ENCODE measurements at places on chromosomes 1 and 21. TPM values are rescaled to one million over a fixed set of nuclear protein-coding genes. Genes with fewer than 3 reads are reported as not detected.

Gene TMEM81
- total RNA-seq = 1.6 TPM

Gene NES
- 119 TPM for total RNA-seq

Gene EFNA3
- 0.66 TPM for total RNA-seq

Gene DCST2
- total RNA-seq = not detected

Gene PDZK1
- 0.92 TPM for total RNA-seq

Gene LCE6A
- not detected for total RNA-seq

Gene RIT1
- total RNA-seq = 32.8 TPM

Gene REN
- total RNA-seq = 0.27 TPM

Gene ARHGAP29
- 38.4 TPM for total RNA-seq

Gene TSACC
- 0.42 TPM for total RNA-seq

Gene SPRR5
- total RNA-seq = not detected

Gene SOX13
- total RNA-seq = 11.1 TPM

Gene PPFIA4
- 0.69 TPM for total RNA-seq

DNA sequence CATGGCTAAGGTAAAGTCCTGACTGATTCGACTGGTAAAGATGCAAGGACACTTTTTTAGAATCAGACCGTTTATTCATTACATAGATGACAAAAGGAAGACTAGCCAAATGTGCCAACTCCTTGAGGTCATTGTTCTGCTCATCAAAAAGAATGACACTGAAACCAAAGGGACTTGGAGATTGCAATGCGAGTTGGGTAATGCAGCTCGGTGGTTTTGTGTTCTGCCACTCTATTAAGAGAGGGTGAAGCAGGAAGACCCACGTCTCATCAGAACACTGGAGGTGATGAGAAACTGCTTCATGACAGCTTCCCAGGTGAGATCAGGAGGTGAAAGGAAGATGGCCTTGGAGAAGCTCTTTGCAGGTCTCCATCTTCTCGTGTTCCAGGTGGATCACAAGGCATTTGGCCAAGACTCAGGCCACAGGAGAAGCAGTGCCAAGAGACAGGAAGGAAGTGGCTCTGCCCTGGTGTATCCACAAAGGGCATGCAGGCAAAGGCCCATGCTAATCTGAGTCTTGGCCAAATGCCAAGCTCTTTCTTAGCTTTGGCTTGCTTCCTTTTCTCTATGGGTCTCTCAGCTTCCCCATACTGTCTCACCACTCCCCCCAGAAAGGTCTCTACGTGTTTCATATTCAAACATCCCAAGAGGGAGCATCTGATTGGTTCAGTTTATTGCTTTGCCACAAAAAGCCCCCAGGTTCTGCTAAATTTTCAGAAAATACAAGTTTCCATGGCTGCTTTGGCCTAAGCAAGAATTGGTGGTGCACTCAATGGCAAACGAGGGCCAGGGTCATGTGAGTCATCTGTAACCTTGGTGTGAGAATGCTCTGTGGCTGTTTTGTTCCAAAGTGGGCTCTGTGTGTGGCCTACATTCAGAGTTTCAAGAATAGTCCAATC lies 5.7 kb upstream of the CCT8 start:
- no peak for DNase-seq
- no peak overlapping the region for H3K4me3 ChIP-seq
- H3K36me3 ChIP-seq = no peaks in the 10 kb centered on the region
- peaks cover 62% of the 10 kb centered on the region for H3K4me1 ChIP-seq

GRCh38 chr1:145956781-145957442 lies 905 bp downstream of the LIX1L start:
- no peak for DNase-seq
- H3K4me3 ChIP-seq = peak overlapping the region; percentile 90
- peaks cover 74% of the 10 kb centered on the region for H3K4me1 ChIP-seq
- H3K27ac ChIP-seq = peak overlapping the region; percentile 81
- H3K36me3 ChIP-seq = peaks cover 12% of the 10 kb centered on the region

GRCh38 chr1:111648806-111649205 lies 29.2 kb downstream of the RAP1A start:
- H3K4me1 ChIP-seq = peaks cover 24% of the 10 kb centered on the region
- no peak overlapping the region for H3K27ac ChIP-seq
- no peak for DNase-seq
- peaks cover 10% of the 10 kb centered on the region for H3K36me3 ChIP-seq
- no peaks in the 10 kb centered on the region for H3K27me3 ChIP-seq

- H3K27me3 ChIP-seq = no peaks in the 10 kb centered on the region
- H3K36me3 ChIP-seq = no peaks in the 10 kb centered on the region
- DNase-seq = no peak
Measured at GRCh38 chr1:190608282-190608681, 130.6 kb upstream of the BRINP3 start.

GRCh38 chr1:61017651-61018050 lies 64.7 kb upstream of the NFIA start:
- H3K27me3 ChIP-seq = peaks cover 13% of the 10 kb centered on the region
- no peak overlapping the region for H3K27ac ChIP-seq
- H3K36me3 ChIP-seq = no peaks in the 10 kb centered on the region

GRCh38 chr1:39988618-39989343 lies 33.8 kb downstream of the MFSD2A start:
- peaks cover 3% of the 10 kb centered on the region for H3K27me3 ChIP-seq
- no peak overlapping the region for H3K27ac ChIP-seq
- peaks cover 22% of the 10 kb centered on the region for H3K4me1 ChIP-seq
- H3K36me3 ChIP-seq = no peaks in the 10 kb centered on the region

GRCh38 chr1:245500546-245500945 lies 345.8 kb downstream of the KIF26B start:
- DNase-seq = peak; percentile 82
- H3K4me3 ChIP-seq = no peak overlapping the region
- no peaks in the 10 kb centered on the region for H3K27me3 ChIP-seq
- H3K36me3 ChIP-seq = peaks cover 5% of the 10 kb centered on the region
- peaks cover 13% of the 10 kb centered on the region for H3K4me1 ChIP-seq
- H3K27ac ChIP-seq = peak overlapping the region; percentile 6

GRCh38 chr21:36697060-36697850 lies 1.7 kb upstream of the SIM2 start:
- no peak overlapping the region for H3K4me3 ChIP-seq
- H3K27ac ChIP-seq = no peak overlapping the region
- DNase-seq = no peak

DNA sequence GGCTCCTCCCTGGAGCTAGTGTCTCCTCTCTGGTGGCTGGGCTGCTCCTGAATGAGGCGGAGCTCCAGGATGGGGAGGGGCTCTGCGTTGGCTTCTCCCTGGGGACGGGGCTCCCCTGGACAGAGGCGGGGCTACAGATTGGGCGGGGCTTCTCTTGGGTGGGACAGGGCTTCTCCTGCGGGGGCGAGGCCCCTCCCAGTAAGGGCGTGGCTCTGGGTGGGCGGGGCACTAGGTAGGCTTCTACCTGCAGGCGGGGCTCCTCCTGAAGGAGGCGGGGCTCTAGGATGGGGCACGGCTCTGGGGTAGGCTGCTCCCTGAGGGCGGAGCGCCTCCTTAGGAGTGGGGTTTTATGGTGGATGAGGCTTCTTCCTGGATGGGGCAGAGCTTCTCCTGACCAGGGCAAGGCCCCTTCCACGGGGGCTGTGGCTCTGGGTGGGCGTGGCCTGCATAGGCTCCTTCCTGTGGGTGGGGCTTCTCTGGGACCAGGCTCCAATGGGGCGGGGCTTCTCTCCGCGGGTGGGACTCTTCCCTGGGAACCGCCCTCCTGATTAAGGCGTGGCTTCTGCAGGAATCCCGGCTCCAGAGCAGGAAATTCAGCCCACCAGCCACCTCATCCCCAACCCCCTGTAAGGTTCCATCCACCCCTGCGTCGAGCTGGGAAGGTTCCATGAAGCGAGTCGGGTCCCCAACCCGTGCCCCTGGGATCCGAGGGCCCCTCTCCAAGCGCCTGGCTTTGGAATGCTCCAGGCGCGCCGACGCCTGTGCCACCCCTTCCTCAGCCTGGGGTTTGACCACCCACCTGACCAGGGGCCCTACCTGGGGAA lies 22.7 kb upstream of the ARF1 start:
- no peaks in the 10 kb centered on the region for H3K36me3 ChIP-seq
- no peaks in the 10 kb centered on the region for H3K4me1 ChIP-seq
- no peak overlapping the region for H3K27ac ChIP-seq

DNA sequence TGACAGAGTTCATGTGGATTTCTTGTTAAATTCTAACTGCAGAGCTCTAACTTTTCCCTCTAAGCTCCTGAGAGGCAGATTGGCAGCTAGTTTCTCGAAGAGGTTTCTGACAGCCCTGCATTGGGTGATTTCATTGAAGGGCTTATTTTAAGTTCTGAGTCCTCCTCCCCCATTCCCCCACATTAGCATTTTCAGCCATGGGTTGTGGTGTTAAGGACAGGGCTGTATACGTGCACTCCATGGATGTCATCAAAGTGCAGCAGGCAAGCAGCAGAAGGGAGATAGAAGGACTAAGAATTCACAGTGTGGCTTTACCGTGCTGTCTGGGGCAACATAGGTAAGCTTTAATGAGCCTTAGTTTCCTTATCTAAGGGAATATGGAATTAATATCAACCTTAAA lies 19.0 kb downstream of the CRYZ start:
- H3K27me3 ChIP-seq = no peaks in the 10 kb centered on the region
- H3K4me3 ChIP-seq = no peak overlapping the region
- no peak for DNase-seq
- H3K36me3 ChIP-seq = peaks cover 13% of the 10 kb centered on the region
- no peak overlapping the region for H3K27ac ChIP-seq

- H3K27ac ChIP-seq = no peak overlapping the region
- no peak for DNase-seq
- H3K4me3 ChIP-seq = no peak overlapping the region
- H3K4me1 ChIP-seq = peaks cover 18% of the 10 kb centered on the region
Measured at GRCh38 chr21:25062061-25062460, 545.2 kb downstream of the MRPL39 start.

- H3K36me3 ChIP-seq = peaks cover 11% of the 10 kb centered on the region
- H3K4me3 ChIP-seq = peak overlapping the region; percentile 64
- H3K27ac ChIP-seq = peak overlapping the region; percentile 89
- H3K27me3 ChIP-seq = peaks cover 7% of the 10 kb centered on the region
Measured at GRCh38 chr1:1344655-1345361, 4.4 kb downstream of the DVL1 start.

DNA sequence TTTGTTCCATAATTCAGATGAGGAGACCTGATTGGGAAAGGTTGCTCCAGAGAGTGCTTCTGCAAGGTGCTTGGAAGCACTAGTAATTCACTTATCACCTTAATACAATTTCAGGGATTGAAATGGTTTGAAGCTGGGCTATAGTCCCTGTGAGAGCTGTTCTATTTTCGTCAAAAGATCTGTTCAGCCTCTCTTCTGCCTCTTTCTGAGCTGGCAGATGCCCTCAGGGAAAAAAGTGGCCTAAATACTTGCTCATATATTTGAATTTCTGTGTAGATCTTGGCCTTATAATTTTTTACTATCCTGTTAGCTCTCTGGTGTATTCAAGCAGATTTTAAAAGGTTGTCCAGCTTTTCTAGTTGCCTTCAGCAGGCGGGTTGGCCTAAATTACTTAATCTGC lies 22.3 kb downstream of the C1orf146 start:
- DNase-seq = peak; percentile 18
- H3K36me3 ChIP-seq = no peaks in the 10 kb centered on the region
- H3K27ac ChIP-seq = no peak overlapping the region

DNA sequence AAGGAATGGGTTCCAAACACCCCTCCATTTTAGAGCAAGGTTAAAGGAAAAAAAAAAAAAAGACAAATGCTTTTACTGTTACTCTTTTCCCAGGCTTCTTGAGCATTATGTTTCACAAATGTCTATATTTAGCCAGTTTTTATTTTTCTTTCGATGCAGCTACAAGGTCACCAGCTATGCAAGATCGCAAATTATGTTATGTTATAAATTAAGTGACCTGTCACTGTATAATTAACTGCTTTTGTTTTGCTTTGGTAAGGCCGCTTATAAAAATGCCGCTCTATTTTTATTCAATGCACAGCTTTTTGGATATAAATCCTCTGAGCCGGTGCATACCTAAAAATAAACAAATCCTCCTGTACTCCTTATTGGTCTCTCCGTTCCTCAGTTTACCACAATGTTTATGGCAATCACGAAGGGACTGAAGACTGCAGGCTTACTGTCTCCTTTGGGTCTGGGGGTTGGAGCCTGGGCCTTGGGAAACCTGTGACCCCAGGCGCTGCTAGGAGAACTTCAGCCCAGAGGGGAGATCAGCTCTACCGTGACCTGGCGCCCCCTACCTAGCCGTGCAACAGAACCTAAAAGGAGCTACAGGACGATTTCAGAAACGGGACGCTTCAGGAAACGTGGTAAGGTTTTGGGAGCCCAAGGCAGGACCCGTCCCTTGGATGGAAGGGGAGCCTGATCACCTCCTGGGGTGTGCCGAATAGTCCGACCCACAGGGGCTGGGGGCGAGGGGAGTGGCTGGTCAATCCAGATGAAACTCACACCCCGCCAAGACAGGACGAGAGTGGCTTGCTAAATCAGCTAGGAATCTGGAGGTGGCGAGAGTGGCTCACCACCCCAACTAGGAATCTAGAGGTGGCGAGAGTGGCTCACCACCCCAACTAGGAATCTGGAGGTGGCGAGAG lies 101.2 kb upstream of the CD55 start:
- no peak for DNase-seq
- H3K4me3 ChIP-seq = no peak overlapping the region
- H3K36me3 ChIP-seq = no peaks in the 10 kb centered on the region
- H3K27ac ChIP-seq = no peak overlapping the region

DNA sequence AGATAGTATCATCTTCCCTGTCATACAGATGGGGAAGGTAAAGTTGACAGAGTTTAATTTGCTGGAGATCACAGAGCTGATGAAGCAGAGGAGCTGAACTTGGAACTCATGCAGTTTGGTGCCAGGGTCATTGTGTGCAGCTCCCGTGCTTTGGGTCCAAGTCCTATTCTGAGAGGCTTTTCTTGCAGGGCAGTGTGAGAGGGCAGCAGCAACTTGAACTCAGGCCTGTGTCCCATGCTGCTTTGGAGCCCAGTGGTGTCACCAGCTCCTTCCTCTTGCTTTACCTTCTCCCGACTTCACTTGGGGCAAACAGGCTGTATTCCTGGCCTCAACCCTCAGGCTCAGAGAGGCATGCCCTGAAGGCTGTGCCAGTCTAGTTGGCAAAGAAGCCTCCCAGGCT lies 24.7 kb downstream of the INAVA start:
- H3K36me3 ChIP-seq = no peaks in the 10 kb centered on the region
- no peak overlapping the region for H3K27ac ChIP-seq
- DNase-seq = no peak
- H3K4me3 ChIP-seq = no peak overlapping the region
- peaks cover 19% of the 10 kb centered on the region for H3K27me3 ChIP-seq

- peaks cover 34% of the 10 kb centered on the region for H3K4me1 ChIP-seq
- H3K4me3 ChIP-seq = peak overlapping the region; percentile 97
- peaks cover 20% of the 10 kb centered on the region for H3K27me3 ChIP-seq
- peak; percentile 93 for DNase-seq
- H3K36me3 ChIP-seq = peaks cover 22% of the 10 kb centered on the region
Measured at GRCh38 chr1:156571261-156571852, 1.0 kb downstream of the IQGAP3 start.

DNA sequence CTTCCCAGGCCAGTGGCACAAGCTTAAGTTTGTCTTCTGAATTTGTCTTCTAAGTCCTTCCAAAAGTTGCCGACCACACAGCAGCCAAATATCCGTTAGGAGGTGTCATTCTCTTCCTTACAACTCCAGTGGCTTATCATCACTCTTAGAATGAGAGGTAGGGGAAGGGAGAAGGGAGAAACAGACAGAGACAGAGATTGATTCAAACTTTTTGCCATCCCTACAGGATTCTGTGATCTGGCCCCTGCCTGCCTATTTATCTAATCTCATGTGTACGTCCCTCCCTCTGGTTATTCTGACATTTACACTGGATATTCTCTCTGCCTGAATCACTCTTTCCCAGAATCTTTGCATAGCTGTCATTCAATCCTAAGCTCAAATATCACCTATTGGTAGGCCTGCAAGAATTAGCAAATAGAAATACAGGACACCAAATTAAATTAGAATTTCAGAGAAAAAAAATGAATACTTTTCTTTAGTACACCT lies 488 bp upstream of the GNL2 start:
- no peak for DNase-seq
- peaks cover 13% of the 10 kb centered on the region for H3K36me3 ChIP-seq
- H3K27ac ChIP-seq = peak overlapping the region; percentile 100
- H3K4me1 ChIP-seq = peaks cover 35% of the 10 kb centered on the region
- H3K27me3 ChIP-seq = peaks cover 19% of the 10 kb centered on the region
